Heart right ventricle (tissue), 16 donors: ENCODE measurements at places on chromosomes 5 and 9. TPM values are rescaled to one million over a fixed set of nuclear protein-coding genes. Genes with fewer than 3 reads are reported as not detected.

DNA sequence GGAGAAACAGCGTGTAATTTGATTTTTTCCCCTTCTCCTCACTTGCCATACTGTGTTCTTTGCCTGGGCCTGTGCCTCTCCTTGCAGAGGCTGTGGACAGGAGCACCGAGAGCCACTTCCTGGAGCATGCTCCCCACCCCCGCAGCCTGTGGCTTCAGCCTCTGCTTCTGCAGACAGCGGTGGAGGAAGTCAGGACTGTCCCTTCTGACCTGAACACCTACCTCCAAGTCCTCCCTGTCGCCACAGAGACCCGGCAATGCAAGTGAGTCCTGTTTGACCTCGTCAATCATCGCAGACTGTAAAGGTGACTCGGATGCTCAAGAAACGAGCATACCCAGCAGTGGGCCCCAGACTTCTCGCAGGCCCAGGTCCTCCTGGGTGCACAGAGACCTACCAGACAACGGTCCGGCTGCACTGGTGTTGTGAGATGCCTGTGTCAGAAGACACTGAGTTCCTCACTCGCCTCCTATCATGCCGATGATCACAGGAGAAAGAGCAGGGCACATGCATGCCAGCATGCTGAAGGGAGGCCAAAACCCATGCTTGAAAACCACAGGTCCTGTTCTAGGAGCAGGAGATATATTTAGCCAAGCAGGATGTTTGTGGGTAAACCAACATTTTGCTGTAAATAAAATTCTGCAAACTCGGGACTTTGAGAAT is 198.8 kb downstream of the AUH start:
- DNase-seq, result no peak

DNA sequence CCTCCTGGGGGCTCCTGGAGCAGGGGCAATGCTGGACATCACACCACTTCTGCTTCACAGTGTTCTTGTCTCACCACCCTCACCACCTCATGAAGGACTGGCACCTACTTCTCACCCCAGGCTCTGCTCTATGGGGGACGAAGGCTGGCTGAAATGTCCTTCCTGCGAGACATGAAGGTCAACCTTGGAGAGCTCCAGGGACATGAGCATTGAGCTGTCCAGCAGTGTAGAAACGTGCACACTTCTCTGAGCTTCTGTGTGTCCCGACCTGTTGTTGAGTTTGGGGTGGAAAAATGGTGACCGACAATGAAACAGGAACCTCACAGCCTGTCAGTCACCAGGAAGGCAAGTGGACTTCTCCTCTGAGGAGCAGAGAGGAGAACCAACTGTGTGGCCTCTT is 68.6 kb upstream of the ADAMTS16 start:
- DNase-seq, result no peak

SLC1A1 gene
- total RNA-seq, result 2.9 TPM

DNA sequence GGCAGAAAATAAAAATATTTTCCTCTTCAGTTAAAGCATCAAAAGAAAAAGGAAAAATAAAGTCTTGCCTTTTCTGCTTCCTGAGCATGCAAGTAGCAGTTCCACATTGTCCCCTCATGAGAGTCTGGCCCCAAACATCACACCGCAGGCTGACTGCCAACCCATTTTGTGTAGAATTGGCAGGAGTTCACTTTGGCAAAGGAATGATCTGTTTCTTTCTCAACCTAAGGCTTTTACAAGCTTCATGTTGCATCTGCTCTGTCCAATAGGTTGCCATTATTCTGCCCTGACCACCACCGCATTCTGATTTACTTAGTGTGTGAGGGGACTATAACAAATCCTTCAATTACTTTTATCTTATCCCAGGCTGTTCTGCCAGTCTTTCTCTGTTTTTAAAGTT is 249.5 kb downstream of the ISL1 start:
- DNase-seq, result no peak

GRCh38 chr5:114185274-114185673 is 176.6 kb upstream of the KCNN2 start:
- DNase-seq, result peak; percentile 32

GRCh38 chr9:13967438-13967837 is 346.5 kb downstream of the NFIB start:
- no peak for DNase-seq
